Fibroblast of the conjunctiva (primary cell): ENCODE measurements at places on chromosomes 16 and 17.

- no peak for DNase-seq
Measured at GRCh38 chr17:13962716-13963240, 106.5 kb upstream of the COX10 start.

- DNase-seq, result no peak
Measured at GRCh38 chr17:81706232-81706611, 3.1 kb downstream of the MRPL12 start.

GRCh38 chr16:7044331-7044730 lies 288.3 kb upstream of the RBFOX1 start:
- no peak for DNase-seq

DNA sequence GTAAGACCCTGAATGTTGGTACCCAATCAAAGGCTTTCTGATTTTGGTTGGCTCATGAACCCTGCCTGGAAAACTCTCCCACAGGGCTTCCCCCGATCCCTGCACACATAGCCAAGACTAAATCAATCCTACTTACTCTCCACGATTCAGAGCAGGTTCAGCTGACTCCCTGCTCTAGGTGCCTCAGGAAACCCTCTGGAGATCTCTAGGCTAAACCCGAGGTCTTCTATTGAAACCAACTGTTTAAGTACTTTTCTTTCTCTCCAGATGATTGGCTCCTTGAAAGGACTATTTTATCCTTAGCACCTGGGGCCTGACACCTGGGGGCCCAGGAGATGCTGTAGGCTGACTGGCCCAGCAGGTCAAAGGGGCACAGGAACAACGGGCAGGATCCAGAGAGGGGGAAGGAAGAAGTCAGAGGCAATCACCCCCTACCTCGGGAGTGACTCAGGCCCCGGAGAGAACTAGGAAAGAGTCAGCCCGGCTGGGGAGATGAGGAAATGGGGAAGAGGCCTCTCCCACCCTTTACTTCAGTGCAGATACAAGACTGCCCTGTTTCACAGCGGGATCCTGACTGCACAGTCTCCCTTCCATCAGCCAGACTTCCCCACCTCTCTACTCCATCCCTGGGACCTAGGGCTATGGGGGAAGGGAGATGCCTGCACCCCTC lies 2.0 kb downstream of the TBC1D10B start:
- DNase-seq, result no peak

DNA sequence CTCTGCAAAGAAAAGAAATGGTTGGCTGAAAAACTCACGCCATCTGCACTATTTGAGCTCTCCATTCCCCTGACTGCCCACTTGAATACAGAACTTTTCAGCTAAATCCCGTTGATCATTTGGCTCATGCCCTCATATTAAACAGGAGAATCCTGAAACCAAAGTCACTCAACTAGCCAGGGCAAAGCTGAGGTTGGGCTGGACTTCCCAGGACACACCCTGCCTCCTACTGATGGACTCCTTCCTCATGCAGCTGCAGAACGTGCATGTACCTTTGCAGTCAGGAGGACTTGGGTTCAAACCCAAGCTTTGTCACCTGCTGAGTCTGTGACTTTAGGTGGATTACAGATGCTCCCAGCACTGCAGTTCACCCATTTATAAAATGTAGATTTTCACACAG lies 7.7 kb downstream of the ASIC2 start:
- DNase-seq, result no peak

GRCh38 chr16:8912793-8913192 lies 30.6 kb downstream of the LITAFD start:
- DNase-seq, result no peak

DNA sequence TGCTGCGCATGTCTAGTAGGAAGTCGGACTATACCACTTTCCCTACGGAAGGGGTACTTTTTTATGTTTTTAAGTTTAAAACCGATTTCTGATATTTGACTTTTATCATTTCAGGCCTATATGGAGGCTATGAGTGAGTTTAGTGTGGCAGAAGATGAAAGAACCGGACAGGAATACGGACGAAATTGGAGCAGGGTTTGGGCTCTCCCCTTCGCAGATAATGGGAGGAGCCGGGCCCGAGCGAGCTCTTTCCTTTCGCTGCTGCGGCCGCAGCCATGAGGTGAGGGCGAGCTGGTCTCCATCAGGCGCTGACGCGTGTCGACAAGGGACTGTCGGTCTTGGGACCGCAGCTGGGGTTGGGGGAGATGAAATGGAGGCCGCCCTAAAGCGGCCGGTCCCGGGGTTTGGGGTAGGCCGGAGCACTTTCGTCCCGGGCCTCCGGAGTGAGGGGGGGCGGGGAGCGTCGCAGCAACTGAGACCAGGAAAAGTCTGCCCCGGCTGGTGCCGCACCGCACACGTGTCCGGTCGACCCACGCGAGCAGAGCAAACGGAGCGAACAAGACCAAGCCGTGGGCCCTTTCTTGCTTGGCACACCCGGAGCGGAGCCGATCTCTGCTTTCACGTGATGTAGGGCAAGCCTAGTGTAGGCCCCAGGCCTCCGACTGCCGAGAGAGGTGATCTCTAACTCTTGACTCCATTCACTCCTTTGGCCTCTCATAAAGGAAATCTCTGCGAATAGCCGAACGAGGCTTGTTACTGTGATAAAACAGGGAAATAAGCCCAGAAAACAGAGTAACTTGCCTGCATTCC lies at the start of gene RPL19:
Gene RPL19 (plus strand): TSS at position 214 of the 810 bp plus-strand sequence. CDS start 62 bp downstream, at position 276.
- no peak for DNase-seq

DNA sequence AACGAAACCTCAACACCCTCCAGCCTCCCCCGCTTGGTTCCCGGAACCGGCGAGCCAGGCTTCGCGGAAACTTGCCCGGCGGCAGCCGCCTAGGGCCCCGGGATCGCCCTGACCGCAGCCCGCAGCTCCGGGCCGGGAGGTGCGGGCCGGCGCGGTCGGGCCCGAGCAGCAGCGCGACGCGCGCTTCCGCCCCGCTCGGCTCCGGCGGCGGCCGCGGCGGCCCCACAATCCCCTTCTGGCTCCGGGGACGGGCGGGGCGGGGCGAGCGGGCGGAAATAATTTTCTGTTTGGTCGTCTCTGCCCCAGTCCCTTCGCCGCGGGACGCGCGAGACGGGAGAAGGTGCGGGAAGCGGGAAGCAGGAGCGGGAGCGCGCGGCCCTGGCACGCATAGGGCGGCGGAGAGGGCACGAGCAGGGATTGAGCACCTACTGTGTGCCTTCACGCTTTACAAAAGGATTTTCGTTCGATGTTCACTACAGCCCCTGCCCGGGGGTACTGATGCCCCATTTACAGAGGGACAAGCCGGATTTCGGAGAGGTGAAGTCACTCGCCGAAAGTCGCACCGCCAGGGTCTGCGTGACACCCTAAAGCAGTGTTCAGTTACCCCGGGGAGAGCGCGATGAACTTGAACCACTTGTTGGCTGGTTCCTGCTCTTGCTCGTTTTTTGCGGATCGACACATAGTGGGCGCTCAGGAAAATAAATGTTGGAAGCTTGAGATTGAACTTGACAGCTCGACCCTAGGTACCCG lies 2.7 kb upstream of the MLLT6 start:
- DNase-seq, result peak; percentile 50

DNA sequence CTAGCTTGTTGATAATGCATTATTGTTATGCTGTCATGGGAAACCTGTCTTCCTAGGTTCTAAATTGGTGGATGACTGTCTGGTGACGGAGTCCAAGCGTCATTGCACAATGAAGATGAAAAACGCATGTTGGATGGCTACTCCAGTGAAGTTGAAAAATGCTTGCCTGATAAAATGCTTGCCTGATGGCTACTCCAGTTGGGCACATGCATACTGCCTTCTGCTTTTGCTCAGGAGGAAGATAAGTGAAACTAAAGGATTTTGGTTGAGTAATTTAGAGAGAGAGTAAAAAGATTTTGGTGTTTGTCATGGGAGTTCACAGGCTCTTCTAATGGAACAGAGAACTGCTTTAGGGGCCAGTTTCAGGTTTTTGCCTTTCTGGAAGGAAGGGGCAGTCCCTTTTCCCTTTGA lies 118.6 kb downstream of the PRKCA start:
- DNase-seq, result no peak

DNA sequence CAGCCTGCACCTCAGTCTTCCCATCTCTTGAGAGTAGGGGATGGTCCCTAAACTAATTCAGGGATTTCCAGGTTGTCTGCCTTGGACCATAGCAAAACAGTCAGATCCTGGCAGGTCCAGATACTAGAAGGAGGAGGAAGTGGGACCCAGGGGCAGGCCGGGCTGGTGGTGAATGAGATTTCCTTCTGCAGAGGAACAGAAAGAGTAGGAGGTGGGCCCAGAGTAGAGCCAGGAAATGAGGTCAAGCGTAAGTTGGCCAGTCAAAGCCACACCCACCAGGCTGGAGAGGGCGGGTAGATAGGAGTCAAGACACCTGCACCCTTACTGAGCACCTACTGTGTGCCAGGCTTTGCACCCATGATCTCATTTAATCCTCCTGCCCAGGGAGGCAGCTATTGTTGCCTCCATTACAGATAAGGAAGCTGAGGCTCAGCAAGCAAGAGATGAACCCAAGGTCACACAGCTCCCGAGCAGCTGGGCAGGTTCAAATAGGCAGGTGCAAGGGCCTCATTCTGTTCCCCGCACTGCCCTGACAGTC lies 2.6 kb downstream of the CDH5 start:
- no peak for DNase-seq

DNA sequence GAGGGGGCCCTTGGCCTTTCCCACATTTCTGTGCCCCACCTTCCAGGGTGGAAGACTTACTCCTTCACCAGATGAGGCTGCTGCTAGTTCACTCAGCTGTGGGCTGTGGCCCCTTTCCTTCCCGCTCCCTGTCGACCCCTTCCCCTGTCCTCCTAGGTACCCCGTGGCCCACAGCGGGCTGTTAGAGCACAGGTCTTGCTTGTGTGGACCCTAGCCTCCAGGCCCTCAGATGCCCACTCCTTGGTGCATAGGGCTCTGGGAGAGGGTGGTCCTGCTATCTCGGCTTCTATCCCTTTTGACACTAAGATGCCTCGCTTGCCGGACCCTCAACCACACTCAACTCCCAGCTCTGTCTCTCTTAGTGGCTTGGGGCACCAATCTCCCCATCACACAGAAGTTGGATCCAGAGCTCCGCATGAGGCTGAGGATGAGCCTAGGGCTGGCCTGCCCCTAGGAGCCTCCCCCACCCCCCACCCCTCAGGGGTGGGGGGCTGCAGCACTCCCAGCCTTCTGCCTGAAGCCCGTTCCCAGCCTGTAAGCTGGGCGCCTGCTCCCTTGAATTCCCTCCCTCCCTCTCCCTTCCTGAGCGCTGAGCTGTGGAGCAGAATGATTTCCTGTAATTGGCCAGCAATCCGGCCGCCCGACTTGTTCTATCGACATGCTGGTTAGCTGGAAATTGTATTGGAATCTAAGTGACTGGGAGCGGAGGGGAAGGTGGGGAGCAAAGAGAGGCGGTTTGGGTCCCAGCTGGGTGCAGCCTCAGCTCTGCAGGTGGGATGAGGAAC lies 30.9 kb downstream of the DCAKD start:
- no peak for DNase-seq

DNA sequence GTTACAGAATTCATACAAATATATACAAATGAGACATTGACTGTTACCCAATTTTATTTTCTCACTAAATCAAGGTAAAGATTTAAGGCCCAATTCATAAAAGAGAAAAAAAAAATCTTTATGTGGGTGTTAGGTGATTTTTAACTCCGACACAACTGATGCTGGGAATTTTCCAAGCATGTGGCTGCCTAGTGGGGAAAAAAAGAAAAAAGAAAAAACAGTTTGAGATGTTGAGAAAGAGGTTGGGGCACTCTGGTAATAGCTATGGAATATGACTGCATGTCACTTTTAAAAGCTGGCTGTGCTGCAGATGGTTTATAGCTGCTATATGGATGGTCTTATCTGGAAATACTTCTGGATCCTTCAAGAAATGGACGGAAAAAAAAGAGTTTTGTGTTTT lies 739.9 kb upstream of the SOX9 start:
- DNase-seq, result no peak

GRCh38 chr16:83742124-83742899 lies 65.5 kb upstream of the HSBP1 start:
- DNase-seq, result no peak

GRCh38 chr16:47627085-47627639 lies 166.0 kb downstream of the PHKB start:
- no peak for DNase-seq

DNA sequence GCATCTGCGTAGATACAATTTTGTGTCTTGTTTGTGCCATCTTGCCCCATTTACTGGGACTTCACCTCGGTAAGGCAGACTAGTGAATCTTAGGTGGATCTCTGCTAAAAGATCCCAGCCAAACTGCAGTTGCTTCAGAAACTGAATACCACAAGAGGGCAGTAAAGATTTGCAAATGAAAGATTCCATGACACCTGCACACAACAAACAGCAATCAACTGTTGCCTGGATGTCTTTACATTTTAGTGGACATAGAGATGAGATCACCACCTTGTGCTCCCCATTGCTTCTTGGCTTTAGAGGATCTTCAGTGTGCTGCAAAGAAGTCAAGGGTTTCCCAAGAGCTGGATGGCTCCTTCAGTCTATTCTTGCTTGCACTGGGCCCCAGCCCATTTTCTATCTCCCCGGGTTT lies 119.2 kb upstream of the CACNG5 start:
- DNase-seq, result peak; percentile 60

DNA sequence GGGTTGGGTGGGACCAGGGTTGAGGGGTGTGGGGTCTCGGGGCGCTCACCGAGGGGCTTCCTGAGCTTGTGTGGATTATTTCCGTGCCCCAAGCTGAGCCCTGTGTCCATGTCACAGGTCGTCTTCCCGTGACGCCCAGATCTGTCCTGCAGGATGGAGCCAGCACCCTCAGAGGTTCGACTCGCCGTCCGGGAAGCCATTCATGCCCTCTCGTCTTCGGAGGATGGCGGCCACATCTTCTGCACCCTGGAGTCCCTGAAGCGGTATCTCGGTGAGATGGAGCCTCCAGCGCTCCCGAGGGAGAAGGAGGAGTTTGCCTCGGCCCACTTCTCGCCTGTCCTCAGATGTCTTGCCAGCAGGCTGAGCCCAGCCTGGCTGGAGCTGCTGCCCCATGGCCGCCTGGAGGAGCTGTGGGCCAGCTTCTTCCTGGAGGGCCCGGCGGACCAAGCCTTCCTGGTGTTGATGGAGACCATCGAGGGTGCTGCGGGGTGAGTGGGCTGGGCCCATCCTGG lies 1.0 kb downstream of the TELO2 start:
- DNase-seq, result peak; percentile 67

GRCh38 chr17:2875608-2876007 lies 79.4 kb downstream of the RAP1GAP2 start:
- no peak for DNase-seq

DNA sequence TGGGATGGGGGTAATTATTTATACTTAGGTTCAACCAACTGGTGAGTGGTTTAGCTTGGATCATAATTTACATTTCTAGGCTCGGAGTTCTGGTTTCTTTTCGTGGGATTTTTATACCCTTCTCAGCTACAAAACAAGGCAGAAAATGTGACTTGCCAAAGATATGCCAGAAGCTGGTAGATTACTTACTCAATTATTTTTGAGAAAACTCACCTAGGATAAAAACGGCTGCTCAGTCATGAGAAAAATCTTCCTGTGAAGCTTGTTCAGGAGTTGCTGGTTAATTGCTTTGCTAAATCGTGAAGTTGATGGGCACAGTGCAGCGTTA lies 1.1 kb downstream of the NDEL1 start:
- no peak for DNase-seq

GRCh38 chr16:16007743-16008111 lies 58.3 kb downstream of the ABCC1 start:
- DNase-seq, result no peak
